ENCODE measurements at places on chromosomes 3 and 15.

DNA sequence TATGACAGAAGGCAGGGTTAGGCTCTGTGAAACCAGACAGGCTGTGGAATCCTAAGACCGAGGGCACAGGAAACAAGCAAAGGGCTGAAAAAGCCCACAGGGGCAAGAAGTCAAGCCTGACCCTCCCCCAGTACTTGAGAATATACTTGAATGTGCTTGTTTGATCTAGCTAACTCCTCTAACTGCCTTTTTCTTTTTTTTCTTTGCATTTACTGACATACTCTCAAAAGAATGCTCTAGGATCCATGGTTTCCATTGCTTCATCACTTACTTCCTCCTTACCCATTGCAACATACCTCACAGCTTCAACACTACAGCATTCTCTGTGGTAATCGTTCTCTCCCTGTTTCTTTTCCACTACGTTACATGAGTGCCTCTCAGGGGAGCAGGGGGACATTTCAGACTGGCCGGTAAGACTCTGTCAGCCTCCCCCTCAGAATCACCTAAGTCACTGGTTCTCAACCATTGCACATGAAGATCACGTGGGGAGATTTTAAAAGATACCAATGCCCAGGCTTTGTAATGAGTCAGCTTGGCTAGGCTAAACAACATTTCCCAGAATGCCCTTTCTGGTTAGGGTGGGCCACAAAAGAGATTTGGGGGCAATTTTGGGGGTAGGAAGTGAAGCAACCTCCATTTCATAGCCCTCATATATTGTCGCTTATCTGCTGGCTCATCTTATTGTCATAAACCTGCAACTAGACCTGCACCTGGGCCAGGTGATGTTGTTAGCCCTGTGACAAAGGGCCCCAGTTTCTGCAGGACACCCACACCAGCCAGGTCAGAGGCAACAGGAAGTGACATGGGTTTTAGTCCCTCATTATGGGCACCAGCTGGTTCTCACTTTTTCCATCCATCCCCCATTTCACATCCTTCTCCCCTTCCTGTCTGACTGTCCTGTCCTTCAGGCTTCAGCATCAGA lies 24.6 kb upstream of the RSL24D1 start:
- no peak for DNase-seq

DNA sequence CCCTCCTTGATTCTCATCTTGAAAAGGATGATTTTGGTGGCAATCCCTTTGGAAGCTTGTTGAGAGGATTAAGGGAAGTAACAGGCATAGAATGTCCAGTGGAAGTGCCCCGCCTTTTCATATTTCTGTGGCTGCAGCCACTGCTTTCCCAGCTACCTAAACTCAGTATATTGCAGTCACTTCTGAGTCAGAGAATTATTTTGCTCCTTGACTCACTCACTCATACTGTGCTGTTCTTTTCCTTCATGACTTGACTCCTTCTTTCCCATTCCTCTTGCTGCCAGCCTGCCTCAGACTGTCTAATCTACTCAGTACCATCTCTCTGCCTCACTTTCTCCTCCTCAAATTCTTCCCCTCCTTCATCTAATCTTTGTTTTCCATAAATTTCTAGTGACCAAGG lies 26.5 kb upstream of the POLR2M start:
- DNase-seq: no peak

DNA sequence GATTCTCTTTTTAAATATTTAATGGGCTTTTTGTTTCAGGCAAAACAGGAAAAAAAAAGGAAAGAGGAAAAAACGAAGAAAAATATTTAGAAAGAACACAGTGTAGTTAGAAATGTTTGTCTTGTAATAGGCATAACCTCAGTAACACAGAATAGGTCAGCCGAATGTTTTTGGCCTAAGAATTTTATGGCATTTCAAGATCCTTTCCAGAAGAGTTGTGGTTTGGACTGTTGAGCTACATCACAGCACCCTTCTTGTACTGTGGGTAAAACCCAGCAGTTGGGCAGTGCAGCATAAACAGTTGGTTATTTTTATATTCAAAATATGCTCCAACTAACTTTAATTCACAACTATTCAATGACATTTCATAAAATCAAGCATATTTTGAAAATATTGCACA lies 474.4 kb upstream of the AGTR1 start:
- DNase-seq: no peak

- DNase-seq: no peak
Observed at GRCh38 chr15:25764980-25765735, 98.0 kb downstream of the ATP10A start.

GRCh38 chr15:53251996-53252395 lies 461.9 kb upstream of the ONECUT1 start:
- no peak for DNase-seq

DNA sequence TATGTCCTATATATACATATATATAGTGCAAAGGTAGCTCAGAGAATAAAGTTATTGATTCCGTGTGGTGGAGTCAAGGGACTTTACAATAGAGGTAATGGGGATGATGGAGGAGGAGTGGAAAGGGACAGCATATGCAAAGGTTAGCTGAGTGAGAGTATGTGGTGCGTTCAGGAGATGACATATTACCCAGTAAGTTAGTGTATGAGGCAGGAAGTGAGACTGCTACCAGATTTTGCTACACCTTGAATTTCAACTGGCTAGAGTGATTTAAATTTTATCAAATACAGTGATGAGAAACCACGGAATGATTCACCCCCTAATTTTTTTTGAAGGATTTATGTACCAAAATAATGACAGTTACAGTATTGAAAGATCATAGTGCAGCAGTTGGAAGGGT lies 2.8 kb downstream of the ACTL6A start:
- DNase-seq: no peak

GRCh38 chr3:147730284-147730683 lies 321.1 kb downstream of the ZIC1 start:
- DNase-seq: no peak
